ENCODE measurements at places on chromosomes 3 and 15.
A peak's percentile ranks its signal among the peaks of the same experiment; 100 is the strongest.

GRCh38 chr3:150410311-150411105 is 2.4 kb downstream of the TSC22D2 start:
- peak; percentile 10 for DNase-seq

DNA sequence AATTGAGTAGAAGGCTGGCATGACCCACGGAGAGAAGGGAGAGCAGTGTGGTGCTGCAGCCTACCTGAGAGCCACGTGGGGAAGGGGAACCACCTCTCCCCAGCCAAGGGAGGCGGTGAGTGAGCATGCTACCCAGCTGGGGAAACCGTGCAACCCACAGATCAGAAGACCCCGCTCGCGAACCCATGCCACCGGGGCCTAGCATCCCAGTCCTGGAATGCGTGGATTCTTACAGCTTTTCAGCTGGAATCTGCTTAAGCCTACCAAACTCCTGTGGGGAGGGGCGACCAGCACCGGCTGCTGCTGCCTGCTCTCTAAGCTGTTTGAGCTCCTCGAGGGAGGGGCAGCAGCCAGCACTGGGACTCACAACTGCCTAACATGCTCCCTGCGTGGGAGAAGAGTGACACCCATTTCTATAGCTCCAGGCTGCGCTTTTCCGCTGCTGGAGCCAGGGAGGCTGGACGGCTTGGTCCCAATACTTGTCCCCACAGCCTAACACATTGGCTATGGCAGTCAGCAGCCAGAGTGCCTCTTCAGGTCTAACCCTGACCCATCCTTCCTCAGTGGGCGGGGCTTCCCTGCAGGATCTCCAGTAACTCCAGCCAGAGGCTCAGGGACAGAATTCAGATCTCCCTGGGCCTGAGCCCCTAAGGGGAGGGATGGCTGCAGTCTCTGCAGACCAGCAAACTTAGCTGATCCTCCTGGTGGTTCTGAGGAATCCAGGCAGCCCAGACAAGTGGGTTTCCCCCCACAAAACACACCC is 20.0 kb upstream of the TEX55 start:
- no peak for DNase-seq

GRCh38 chr15:33730815-33731214 is 237.5 kb upstream of the CHRM5 start:
- DNase-seq = no peak

DNA sequence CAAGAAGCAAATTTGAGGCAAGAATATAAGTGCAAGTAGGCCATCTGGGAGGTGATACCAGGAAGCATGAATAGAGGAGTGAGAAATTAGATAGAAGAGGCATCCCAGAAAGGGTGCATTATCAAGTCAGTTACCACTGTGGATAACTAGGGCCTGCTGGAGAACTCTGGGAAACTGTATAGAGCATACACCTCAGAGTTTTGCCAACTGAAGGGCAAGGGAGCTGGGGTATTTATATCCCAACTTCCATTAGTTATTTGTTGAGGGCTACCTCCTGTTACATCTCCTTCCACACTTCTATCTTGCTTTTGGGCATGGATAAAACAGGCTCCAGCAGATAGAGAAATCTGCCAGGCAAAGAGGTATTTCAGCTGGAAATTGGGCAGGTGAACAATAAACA is 83.5 kb upstream of the MRPL3 start:
- DNase-seq = no peak

- DNase-seq = no peak
These were observed 207.6 kb downstream of the STAG1 start for GRCh38 chr3:136544532-136544931.

DNA sequence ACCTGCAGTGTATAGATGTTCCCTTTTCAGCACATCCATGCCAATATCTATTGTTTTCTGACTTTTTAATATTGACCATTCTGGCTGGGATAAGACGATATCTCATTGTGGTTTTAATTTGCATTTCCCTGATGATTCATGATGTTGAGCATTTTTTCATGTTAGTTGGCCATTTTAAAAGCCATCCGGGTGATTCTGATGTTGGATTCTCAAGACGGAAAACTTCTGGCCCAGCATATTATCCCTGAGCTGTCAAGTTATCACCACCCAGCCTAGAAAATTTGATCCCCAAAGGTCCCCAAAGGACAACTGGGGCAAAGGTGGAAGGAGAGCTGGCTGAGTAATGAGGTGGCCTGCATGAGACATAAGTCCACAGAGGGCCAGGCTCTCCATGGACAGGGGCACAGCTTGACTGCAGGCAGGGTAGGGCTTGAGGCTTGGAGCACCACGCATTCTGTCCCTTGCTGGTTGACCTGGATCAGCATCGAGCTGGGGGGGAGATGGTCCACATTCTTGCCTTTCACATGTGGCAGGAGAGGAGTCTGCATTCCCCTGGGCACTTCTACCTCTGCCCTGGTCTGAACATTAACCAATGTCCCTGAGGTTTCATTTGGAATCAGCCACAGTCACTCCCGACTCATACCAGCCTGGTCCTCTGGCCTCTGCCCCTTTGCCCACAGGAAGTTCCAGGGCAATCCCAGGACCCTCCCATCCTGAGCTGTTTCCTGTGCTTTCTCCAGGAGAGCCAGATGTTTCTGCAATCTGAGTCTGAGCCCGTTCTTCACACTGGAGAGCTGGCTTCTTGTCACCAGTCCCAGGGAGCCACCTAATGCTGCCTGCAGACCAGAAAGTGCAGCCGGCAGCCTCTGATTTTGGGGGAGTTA is 69.2 kb downstream of the ISG20 start:
- DNase-seq = no peak

- DNase-seq = peak; percentile 47
These were observed 2.2 kb upstream of the BNIP2 start for GRCh38 chr15:59691194-59691805.

DNA sequence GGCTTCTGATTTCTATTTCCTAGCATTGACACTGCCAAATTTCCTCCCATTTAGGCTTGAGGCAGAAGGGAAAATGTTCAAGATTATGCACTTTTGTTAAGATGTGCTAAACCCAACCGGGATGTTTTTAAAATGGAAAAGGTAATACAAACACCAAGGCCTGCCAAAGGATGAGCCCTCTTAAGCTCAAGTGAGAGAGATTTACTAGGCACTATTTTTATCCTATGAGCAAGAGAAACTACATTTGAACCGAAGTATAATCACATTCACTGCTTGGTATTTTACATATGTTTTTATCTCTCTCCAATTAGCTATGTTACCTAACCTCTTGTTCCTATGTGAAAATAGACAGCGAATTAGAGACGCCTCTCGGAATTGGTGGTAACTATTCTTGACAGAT is 295.8 kb downstream of the GABRB3 start:
- no peak for DNase-seq

DNA sequence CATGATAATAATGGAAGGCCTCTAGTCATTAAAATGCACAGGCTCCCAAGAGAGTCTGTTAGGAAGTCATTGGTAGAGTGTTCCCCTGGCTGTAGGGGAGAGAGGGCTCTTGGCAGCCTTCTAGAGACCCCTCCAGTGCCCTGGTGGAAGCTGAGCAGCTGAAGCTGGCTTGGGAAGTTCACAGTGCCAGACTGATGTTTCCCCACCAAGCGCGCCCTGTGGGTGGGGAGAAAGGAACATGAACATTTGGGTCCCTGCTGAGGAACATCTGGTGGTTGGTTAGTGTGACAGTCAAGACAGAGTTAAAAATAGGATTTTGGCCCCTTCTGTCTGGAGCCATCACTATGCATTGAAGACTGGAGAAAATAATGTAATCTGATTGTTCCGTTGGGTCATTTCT is 37.1 kb upstream of the RGMA start:
- no peak for DNase-seq

GRCh38 chr3:150091626-150092025 is 120.9 kb upstream of the PFN2 start:
- DNase-seq = no peak

- no peak for DNase-seq
These were observed 6.9 kb upstream of the CAPN3 start for GRCh38 chr15:42352401-42352800.

DNA sequence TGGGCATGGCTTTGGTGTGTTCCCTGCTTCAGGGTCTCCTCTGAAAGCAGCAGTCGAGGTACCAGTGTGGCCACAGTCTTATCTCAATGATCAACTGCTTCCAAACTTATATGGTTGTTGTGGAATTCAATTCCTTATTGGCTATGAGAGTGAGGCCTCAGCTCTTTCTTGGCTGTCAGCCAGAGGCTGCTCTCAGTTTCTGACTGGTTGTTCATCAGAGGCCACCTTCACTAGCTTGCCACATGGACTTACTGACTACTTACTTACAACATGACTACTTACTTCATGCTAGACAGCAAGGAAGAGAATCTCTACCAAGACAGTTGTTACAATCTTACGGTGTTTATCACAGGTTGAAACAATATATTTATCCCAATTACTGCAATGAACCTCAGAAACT is 789.2 kb downstream of the DIPK2A start:
- DNase-seq = no peak

GRCh38 chr15:44715797-44716334 is 4.5 kb downstream of the B2M start:
- no peak for DNase-seq

- DNase-seq = no peak
These were observed 19.3 kb upstream of the STRIT1 start for GRCh38 chr3:155312781-155313180.

DNA sequence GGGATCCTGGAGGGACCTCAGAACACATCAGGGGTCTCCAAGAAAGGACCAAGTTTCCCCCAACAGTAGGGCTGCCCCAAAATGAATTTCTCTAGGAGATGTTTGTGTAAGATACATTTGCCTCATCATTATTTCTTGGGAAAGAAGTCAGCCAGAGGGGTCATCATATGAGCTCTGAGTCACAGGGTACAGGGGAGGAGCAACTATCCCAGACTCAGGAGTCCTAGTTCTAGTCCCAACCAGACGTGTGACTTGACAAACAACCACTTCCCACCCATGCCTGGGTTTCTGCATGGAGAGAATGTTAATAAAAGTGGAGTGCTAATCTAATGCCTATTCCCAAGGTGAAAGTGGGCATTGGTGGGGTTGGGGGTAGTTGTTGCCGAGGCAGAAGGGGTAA is 144.1 kb downstream of the ALDH1A2 start:
- DNase-seq = no peak

GRCh38 chr15:82680200-82681102 is 29.2 kb downstream of the AP3B2 start:
- DNase-seq = peak; percentile 63

- no peak for DNase-seq
These were observed 19.8 kb downstream of the TUBGCP4 start for GRCh38 chr15:43390723-43391122.

GRCh38 chr3:101637451-101637850 is 39.5 kb downstream of the ZBTB11 start:
- no peak for DNase-seq

DNA sequence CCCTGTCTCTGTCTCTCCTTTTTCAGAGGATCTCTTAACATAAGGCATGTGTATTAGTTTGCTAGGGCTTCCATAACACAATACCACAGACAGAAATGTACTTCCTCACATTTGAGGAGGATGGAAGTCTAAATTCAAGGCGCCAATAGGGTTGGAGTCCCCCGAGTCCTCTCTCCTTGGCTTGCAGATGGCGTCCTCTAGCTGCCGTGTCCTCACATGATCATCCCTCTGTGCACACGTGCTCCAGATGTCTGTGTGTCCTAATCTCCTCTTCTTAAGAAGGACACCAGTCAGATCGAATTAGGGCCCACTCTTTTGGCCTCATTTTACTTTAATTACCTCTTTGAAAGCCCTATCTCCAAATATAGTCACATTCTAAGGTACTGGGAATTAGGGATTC is 23.0 kb upstream of the BFSP2 start:
- DNase-seq = no peak

GRCh38 chr15:78638658-78639314 is 2.2 kb downstream of the CHRNB4 start:
- no peak for DNase-seq

DNA sequence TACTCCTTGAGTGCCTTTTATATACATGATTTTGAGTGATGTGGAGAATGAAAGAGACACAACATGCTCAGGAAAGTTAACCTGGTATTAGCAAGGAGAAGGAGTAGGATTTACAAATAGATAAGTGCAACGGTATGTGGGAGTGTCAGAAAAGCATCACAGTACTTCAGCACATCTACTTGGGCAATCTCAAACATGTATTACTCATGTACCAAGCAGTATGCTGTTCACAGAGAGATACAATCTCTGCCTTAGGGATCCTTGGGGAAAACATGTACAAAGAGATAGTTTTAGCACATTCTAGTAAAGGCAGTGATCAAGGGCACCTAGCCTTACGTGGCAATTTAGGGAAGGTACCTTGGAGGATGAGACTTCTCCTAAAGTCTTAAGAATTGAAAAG is 146.5 kb downstream of the FILIP1L start:
- DNase-seq = no peak

DNA sequence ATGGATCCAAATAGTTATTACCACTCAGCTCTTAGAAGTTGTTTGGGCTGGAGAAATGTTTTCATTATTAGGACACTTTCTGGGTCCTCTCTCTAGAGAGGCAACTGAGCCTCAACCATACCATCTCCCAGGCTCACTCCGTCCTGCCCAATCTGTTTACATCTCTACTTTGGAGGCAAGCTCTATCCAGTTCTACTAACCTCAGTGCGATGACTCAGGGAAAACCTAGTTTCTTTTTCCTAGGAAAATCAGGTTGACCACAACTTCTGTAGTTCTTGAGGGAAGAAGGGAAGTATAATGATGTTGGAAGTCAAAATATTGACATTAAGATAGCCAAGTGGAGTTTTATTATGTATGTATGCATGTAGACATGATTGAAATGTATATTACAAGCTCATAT is 40.4 kb downstream of the LPP start:
- no peak for DNase-seq

- DNase-seq = no peak
These were observed 860.0 kb upstream of the NR2F2 start for GRCh38 chr15:95470529-95470928.

DNA sequence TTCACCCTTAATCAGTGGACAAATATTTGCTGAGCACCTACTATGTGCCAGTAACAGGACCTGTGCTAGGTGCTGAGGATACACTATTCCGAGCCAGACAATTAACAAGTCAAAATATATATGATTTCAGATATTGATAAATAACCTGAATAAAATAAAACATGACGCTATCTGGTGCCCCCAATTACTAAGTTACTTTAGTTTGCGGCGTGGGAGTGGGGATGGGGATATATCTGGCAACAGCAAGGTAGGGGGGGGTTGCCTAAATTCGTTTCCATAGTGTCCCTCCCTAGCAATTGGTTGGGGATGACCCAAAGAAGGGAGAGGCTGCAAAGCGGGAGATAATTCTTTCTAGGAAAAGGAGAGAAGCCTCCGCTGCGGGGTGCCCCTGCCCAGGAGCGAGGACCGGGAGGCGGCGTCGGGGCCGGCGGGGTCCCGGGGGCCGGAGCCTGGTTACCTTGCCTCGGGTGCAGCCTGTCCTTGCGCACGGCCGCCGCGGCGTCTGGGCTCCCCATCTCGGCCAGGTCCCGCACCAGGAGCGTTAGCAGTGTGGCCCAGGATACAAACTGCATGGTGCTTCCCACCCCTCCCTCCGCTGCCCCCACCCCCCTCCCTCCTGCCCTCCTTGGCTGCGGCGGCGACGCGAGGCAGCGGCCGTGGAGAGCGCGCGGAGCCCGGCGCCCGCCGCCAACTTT is 567 bp downstream of the ADAMTS9 start:
- DNase-seq = no peak
